Left lung (tissue), 14 donors: ENCODE measurements at places on chromosomes 3 and 15.
A peak's percentile ranks its signal among the peaks of the same experiment; 100 is the strongest.

GRCh38 chr3:118272991-118273390 lies 761.7 kb downstream of the IGSF11 start:
- no peak overlapping the region for H3K27ac ChIP-seq
- no peak for DNase-seq
- H3K36me3 ChIP-seq = no peaks in the 10 kb centered on the region
- no peaks in the 10 kb centered on the region for H3K4me1 ChIP-seq
- H3K4me3 ChIP-seq = no peak overlapping the region

- no peaks in the 10 kb centered on the region for H3K4me1 ChIP-seq
- H3K27me3 ChIP-seq = no peaks in the 10 kb centered on the region
- no peak overlapping the region for H3K27ac ChIP-seq
- no peak for DNase-seq
- H3K36me3 ChIP-seq = no peaks in the 10 kb centered on the region
- no peak overlapping the region for H3K4me3 ChIP-seq
These were observed 313.2 kb downstream of the POLQ start for GRCh38 chr3:121232309-121233225.

DNA sequence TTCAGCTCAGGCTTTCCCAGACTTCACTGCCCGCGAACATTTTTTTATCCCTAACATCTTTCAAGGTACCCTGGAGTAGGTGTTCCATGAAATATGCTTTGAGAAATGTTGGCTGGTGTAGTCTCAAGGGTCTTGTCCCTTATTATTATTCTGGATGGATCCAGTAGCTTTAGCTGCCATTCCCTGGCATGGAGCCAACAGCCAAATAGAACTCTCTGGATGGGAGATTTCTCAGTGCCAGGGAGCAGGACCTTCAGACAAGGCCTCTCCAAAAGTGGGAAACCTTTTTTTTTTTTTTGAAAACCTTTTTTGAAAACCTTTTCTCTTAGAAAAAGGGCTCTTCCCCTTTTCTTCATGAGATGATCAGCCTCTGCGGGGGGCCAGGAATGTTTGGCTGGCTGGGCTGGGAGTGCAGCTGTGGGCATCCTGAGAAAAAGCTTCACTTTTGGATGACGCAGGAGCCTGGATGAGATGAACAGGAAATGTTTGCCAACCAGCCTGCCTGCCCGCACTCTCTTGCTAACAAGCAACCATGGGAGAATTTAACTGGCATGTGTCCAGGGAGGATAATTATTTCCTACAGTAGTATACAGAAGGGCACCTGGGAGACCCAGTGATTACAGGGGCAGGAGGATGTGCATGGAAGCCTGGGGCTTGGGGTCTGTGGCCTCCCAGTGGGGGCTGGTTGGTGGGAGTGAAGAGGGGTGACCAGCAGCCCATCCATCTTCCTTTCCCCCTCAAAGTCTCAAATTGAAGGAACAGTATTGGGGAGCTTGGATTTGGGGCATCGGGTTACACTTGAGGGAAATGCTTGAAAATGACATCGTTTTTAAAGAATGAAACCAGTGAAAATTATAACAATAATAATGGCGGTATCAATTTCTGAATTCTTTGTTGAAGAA lies 109.1 kb upstream of the LRIG1 start:
- no peaks in the 10 kb centered on the region for H3K4me1 ChIP-seq
- no peaks in the 10 kb centered on the region for H3K27me3 ChIP-seq
- H3K36me3 ChIP-seq = no peaks in the 10 kb centered on the region
- no peak overlapping the region for H3K4me3 ChIP-seq
- DNase-seq = peak; percentile 37

GRCh38 chr3:76025561-76025960 lies 240.2 kb upstream of the ZNF717 start:
- no peak for DNase-seq
- H3K27ac ChIP-seq = no peak overlapping the region
- no peak overlapping the region for H3K4me3 ChIP-seq

- H3K4me3 ChIP-seq = no peak overlapping the region
- H3K27me3 ChIP-seq = no peaks in the 10 kb centered on the region
- no peak for DNase-seq
- H3K36me3 ChIP-seq = no peaks in the 10 kb centered on the region
- H3K4me1 ChIP-seq = no peaks in the 10 kb centered on the region
These were observed 151.4 kb downstream of the RAP2B start for GRCh38 chr3:153313302-153313965.

- DNase-seq = no peak
- no peaks in the 10 kb centered on the region for H3K27me3 ChIP-seq
- no peak overlapping the region for H3K4me3 ChIP-seq
These were observed 31.6 kb upstream of the PDZRN3 start for GRCh38 chr3:73656241-73656890.

GRCh38 chr15:100994597-100995446 lies 75.7 kb downstream of the LRRK1 start:
- no peaks in the 10 kb centered on the region for H3K27me3 ChIP-seq
- peak; percentile 65 for DNase-seq
- no peak overlapping the region for H3K4me3 ChIP-seq

- H3K27me3 ChIP-seq = no peaks in the 10 kb centered on the region
- DNase-seq = no peak
- H3K27ac ChIP-seq = no peak overlapping the region
- no peaks in the 10 kb centered on the region for H3K4me1 ChIP-seq
These were observed 210.6 kb upstream of the ATP10A start for GRCh38 chr15:26073430-26074333.

DNA sequence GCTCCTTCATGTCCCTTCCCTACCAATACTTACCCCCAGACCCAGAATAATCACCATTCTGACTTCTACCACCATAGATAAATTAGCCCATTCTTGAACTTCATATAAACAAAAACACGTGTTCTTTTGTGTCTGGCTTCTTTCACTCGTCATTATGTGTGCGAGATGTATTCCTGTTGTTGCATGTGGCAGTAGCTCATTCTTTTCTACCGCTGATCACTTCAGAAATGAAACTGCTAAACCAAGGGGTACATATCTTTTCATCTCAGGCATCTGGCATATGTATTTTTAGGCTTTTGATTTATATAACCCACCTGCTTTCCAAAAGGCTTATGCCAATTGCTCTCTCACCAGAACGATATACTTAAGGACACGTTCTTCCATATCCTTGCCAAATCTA lies 13.8 kb upstream of the SCG3 start:
- no peaks in the 10 kb centered on the region for H3K36me3 ChIP-seq
- H3K4me3 ChIP-seq = no peak overlapping the region
- peaks cover 4% of the 10 kb centered on the region for H3K4me1 ChIP-seq
- no peak overlapping the region for H3K27ac ChIP-seq
- no peak for DNase-seq
- no peaks in the 10 kb centered on the region for H3K27me3 ChIP-seq

DNA sequence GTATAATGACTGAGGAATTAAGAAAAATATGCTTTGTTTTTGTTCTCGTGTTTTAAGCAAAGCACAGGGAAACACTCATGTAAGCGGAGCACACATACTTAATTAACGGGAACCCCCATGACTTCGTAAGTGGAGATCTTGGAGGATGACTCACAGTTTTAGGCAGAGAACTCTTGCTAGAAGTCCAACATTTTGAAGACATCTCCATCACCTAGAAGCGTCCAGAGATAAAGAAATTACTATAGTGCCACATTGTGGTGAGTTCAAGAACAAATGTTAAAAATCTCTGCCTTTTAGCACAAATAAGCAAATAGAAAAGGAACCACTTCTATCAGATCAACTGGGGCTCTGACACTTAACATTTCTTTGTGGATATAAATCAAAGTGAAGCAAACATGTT lies 194.1 kb upstream of the ARHGEF26 start:
- H3K4me3 ChIP-seq = no peak overlapping the region
- no peaks in the 10 kb centered on the region for H3K4me1 ChIP-seq
- H3K36me3 ChIP-seq = no peaks in the 10 kb centered on the region
- H3K27ac ChIP-seq = no peak overlapping the region
- peak; percentile 92 for DNase-seq

DNA sequence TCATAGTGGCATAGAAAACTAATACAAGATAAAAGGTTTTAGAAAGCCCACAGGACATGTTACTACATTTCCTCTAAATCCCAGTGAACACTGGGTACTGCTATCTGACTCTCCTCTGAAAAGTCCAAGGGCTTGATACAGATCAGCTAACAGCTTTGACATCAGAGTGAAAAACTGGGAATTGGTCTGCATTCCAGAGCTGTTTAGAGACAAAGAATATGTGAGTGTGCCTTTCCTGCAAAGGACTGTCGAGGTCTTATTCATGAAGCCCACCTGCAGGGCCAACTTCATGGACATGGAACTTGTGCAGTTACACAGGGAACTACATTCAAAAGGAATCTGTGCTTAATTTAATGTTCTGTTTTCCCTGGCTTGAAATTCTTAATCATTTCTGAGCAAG lies 5.2 kb upstream of the TMCO5A start:
- H3K27me3 ChIP-seq = no peaks in the 10 kb centered on the region
- H3K36me3 ChIP-seq = no peaks in the 10 kb centered on the region
- DNase-seq = no peak
- H3K27ac ChIP-seq = no peak overlapping the region

DNA sequence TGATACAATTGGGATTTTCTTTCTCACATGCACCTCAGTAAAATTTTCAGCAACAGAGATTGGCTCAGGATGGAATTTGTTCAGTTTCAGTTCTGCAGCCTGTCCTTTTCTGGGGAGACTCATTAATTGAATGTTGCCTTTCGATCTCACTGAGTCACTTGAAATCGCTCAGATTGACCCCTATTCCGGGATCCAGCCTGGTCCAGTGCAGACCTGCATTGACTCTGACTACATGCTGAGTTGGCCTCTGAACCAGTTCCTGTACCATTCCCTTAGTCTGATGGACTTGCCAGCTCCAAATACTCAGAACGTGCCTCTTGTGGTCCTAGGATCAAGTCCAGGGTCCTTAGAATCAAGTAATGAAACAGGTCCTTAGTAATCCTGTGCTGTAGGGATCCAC lies 9.4 kb downstream of the IGF1R start:
- H3K27ac ChIP-seq = no peak overlapping the region
- no peaks in the 10 kb centered on the region for H3K36me3 ChIP-seq
- no peak overlapping the region for H3K4me3 ChIP-seq
- H3K27me3 ChIP-seq = no peaks in the 10 kb centered on the region

DNA sequence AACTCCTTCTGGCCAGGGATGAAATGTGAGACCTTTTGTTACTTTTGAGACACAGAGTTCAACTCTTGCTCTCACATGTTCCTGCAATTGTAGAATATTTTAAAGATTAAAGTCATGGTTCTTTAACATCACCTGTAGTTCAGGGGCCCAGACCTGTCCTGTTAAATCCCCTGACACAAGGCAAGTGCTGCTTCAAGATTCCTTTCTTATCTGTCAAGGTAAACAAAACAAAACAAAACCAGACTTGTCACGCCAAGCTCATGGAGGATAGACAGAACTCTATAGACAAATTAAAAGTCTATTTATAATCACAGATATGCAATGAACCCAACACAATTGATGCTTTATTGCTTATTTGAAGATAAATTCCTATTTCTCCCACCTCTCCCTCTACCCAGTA lies 48.6 kb upstream of the NEDD4 start:
- peaks cover 7% of the 10 kb centered on the region for H3K4me1 ChIP-seq
- no peak for DNase-seq
- no peak overlapping the region for H3K4me3 ChIP-seq
- no peaks in the 10 kb centered on the region for H3K27me3 ChIP-seq
- H3K36me3 ChIP-seq = no peaks in the 10 kb centered on the region

- peaks cover 10% of the 10 kb centered on the region for H3K4me1 ChIP-seq
- H3K36me3 ChIP-seq = no peaks in the 10 kb centered on the region
- H3K27me3 ChIP-seq = no peaks in the 10 kb centered on the region
- no peak overlapping the region for H3K4me3 ChIP-seq
- DNase-seq = no peak
These were observed 97.3 kb downstream of the IQSEC1 start for GRCh38 chr3:12975748-12976522.

DNA sequence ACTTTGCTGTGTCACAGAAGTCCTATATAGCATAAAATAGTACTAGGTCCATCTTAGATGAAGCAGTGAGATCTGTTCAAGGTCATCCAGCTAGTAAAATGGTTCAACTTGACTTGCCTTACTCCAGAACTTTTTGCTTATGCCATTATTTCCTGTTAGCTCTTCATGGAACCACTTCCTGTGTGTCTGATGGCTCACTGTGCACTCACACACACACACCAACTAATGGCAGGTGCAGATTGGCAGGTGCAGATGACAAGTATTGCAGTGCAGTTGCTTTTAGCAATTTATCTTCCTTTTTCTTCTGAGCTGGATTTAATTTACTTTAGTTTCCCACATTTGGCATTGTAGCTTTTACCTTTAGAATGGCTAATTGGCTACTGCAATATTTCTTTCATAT lies 29.8 kb downstream of the GOLGA8S start:
- no peaks in the 10 kb centered on the region for H3K36me3 ChIP-seq
- no peak overlapping the region for H3K27ac ChIP-seq
- no peaks in the 10 kb centered on the region for H3K4me1 ChIP-seq
- no peak for DNase-seq

GRCh38 chr3:62670351-62670750 lies 204.9 kb downstream of the CADPS start:
- peaks cover 13% of the 10 kb centered on the region for H3K27me3 ChIP-seq
- H3K4me1 ChIP-seq = no peaks in the 10 kb centered on the region
- no peak overlapping the region for H3K27ac ChIP-seq

DNA sequence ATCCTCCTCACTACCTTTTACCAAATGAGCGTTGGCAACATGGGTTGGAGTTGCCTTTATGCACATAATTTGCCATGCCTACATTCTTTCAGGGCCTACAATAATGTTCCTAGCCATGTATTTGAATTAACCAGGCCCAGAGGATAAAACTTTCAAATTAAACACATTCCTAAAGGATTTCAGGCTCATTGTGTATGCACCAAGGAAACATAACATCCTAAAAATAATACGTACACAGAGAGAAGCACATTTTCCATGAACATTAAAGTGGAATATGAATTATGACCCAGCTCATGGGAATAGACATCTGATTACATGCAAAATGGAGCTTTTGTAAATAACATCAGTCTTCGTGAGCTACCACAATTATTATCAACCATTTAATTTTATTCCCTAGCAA lies 203.3 kb downstream of the RORA start:
- DNase-seq = no peak
- H3K27ac ChIP-seq = no peak overlapping the region
- H3K4me3 ChIP-seq = no peak overlapping the region
- no peaks in the 10 kb centered on the region for H3K4me1 ChIP-seq

- H3K27me3 ChIP-seq = no peaks in the 10 kb centered on the region
- H3K36me3 ChIP-seq = no peaks in the 10 kb centered on the region
- no peak overlapping the region for H3K4me3 ChIP-seq
- DNase-seq = no peak
- H3K27ac ChIP-seq = no peak overlapping the region
These were observed 339.7 kb upstream of the NR2F2 start for GRCh38 chr15:95990833-95991232.

DNA sequence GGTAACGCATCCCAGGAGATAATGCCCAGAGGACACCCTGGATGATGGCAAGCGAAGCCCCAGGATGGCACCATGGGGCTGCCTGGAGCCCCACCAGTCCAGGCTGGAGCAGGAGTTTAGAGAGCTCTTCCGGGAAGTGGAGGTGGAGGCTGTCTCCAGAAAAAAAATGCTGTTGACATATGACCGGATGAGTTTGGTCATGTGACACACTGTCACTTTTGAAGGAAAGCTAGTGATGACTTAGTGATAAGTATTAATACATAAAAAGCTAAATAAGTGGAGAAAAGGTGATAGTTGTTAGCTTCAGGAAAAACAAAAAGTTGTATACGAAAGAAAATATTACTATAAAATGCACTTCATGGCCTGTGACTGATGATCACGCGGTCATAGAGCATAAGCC lies 20.0 kb upstream of the MYZAP start:
- no peaks in the 10 kb centered on the region for H3K4me1 ChIP-seq
- no peak for DNase-seq
- no peaks in the 10 kb centered on the region for H3K27me3 ChIP-seq
- H3K36me3 ChIP-seq = no peaks in the 10 kb centered on the region
- H3K27ac ChIP-seq = no peak overlapping the region
- no peak overlapping the region for H3K4me3 ChIP-seq

GRCh38 chr15:51888593-51889195 lies 59.2 kb downstream of the TMOD3 start:
- no peak overlapping the region for H3K27ac ChIP-seq
- H3K4me1 ChIP-seq = peaks cover 25% of the 10 kb centered on the region
